Activated naive CD8-positive, alpha-beta T cell treated with anti-CD3 and anti-CD28 coated beads, Interleukin-2, amount 50 U/mL, for 16 hours (primary cell): ENCODE measurements at places on chromosomes 7 and 10.

DNA sequence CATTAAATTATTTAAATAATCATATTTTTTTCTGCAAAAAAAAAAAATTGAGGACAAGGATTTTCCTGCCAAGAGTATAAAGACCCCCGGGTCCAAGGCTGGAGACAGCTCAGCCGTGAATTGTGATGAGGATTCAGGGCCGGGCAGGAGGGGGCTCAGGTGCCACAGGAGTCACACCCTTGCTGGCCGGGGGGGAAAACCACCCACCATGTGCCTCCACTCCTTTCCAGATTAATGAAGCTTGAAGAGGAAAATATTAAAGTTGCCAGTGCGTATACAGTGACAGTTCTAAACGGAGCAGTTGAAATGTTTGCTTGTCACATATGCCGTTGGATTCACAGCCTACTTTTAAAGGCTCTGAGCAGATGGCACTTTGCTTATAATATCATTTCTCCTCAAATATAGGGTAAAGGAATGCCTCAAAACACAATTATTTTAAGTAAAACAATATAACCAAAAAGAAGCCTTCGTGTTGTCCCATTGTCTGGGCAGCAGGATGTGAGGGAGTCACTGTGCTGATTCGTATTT lies 49.6 kb downstream of the ADARB2 start:
- no peak for DNase-seq

DNA sequence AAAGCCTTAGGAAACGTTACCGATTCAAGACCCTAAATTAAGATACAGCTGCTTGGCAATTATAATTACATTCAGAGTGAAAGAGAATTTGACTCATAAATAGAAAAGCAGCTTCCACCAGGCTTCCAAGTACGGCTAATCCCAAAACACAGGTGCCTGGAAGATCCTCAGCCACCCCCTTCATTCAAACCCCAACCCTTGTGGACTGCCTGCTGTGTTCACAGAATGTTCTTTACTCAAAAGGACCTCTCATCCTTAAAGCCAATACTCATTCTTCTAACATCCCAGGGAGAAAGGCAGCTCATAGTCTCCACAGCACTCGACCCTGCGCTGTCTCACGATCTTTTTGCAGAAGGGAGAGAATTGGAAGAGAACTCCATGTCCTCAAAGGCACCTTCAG lies 32.9 kb downstream of the RNF32 start:
- DNase-seq = no peak

DNA sequence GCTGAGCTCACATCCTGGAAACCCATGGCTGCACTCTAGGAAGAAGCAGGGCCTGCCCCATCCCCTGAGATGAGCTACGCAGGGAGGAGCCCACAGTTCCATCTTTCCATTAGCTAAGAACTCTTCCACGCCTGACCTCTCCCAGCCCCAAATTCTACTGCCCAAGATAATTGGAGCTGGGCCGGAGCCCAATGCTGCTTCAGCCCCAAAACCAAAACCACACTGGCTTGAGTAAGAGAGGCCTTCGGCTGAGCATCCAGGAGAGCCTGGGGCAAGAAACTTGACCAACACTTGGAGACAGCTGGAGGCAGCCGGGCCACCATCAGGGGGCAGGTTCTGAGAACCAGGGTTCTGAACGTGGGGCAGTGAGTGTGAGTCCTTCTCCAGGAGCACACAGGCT lies 116.1 kb upstream of the ZMIZ1 start:
- no peak for DNase-seq

DNA sequence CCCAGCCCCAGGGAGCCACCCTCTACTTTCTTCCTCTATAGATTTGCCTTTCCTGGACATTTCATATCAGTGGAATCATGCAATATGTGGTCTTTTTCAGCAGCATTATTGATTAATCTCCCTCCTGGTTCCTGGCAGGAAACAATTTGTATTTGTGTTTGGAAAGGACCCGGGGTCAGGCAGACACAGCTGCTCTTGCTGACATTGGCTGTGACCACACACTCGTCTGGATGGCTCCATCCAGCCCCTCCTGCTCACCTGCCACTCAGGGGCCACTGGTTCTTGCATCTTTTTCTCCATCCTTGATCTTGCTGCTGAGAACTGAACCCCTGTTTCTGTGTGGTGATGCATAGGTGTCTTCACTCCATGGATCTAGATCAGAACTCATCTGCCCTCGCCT lies 176.6 kb upstream of the MKI67 start:
- DNase-seq = no peak

GRCh38 chr7:139725858-139726484 lies 51.8 kb downstream of the HIPK2 start:
- DNase-seq = no peak

DNA sequence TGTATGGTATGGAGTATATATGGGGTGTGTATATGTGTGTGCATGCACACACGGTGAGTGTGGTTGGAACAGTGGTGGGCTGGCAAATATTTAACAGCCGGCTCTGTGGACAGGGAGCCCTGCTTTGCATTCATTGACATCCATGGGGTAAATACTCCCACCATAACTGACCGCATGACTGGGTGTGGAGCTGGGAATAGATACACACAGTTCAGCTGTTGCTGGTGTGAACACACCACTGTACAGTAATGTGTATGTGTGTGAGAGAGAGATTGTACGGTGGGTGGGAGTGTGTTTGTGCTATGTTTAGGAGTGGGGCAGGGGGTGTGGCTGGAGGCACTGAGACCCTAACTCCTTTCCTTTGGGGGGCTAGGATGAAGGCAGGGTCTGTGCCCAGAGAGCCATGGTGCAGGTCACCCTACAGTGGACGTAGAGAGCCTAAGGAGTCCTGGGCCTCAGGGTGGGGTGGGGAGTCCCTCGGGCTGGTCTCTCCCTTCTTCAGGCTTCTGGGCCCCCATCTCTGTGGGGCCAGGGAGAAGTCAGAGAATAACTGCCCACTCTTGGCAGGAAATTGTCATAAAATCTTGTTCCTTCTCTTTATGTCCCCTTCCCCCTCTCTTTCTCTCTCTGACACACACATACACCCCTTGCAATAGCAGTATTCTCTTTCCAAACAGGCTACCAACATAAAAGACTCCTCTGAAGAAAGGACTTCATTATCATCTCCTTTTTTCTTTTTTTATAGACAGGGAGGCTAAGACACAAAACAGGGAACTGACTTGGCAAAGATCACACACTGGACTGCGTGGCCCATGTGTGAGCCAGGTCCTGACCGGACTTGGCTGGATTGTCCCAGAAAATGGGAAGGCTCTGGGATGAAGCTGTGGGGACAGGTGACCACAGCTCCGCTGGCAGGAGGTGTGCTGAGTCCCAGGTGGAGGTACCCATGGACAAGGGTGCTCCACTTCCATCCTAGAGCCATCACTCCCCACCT lies 3.2 kb downstream of the SFRP5 start:
- no peak for DNase-seq

DNA sequence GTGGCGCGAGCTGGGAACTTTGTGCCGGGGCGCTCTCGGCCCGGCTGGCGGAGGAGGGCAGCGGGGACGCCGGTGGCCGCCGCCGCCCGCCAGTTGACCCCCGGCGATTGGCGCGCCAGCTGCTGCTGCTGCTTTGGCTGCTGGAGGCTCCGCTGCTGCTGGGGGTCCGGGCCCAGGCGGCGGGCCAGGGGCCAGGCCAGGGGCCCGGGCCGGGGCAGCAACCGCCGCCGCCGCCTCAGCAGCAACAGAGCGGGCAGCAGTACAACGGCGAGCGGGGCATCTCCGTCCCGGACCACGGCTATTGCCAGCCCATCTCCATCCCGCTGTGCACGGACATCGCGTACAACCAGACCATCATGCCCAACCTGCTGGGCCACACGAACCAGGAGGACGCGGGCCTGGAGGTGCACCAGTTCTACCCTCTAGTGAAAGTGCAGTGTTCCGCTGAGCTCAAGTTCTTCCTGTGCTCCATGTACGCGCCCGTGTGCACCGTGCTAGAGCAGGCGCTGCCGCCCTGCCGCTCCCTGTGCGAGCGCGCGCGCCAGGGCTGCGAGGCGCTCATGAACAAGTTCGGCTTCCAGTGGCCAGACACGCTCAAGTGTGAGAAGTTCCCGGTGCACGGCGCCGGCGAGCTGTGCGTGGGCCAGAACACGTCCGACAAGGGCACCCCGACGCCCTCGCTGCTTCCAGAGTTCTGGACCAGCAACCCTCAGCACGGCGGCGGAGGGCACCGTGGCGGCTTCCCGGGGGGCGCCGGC lies 870 bp downstream of the FZD1 start:
- DNase-seq = no peak

- DNase-seq = no peak
Measured at GRCh38 chr7:119256001-119256400, 1017.0 kb upstream of the KCND2 start.

- no peak for DNase-seq
Measured at GRCh38 chr10:23630885-23631284, 192.0 kb downstream of the OTUD1 start.

GRCh38 chr7:122255454-122255853 lies 49.1 kb downstream of the FEZF1 start:
- no peak for DNase-seq

DNA sequence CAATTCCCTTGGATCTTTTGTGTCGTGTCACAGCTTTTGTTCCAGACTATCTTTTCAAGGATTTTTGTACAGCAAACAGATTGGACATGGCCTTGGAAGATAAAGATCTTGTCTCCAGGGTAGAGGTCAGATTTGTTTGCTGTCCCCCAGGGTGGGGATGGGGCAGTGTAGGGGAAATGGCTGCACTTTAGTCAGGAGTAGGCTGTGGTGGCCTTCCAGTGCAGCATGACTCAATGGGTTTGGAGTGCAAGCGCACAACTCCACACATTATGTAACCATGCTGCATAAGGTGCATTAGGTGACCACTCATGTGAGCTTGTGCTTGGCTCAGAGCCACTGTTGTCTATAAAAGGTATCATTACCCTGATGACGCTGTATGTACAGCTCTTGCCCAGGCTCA lies 23.9 kb upstream of the ADAMTS14 start:
- no peak for DNase-seq

- DNase-seq = no peak
Measured at GRCh38 chr7:116672596-116673456, 830 bp downstream of the MET start.

- DNase-seq = no peak
Measured at GRCh38 chr7:95952851-95953250, 180.5 kb downstream of the DYNC1I1 start.
